ENCODE measurements at places on chromosomes 1 and 21. TPM values are rescaled to one million over a fixed set of nuclear protein-coding genes. Genes with fewer than 3 reads are reported as not detected.

MFSD2A gene
- total RNA-seq = 16.6 TPM

ETV3L gene
- total RNA-seq = not detected

NGF gene
- 0.20 TPM for total RNA-seq

ATP1A2 gene
- not detected for total RNA-seq

PDZK1IP1 gene
- total RNA-seq = not detected

GBP6 gene
- not detected for total RNA-seq

SELL gene
- under 0.01 TPM for total RNA-seq

CRNN gene
- not detected for total RNA-seq

TMEM82 gene
- total RNA-seq = not detected

CCDC27 gene
- not detected for total RNA-seq

IL10 gene
- not detected for total RNA-seq

MUTYH gene
- total RNA-seq = 17.0 TPM

CRABP2 gene
- total RNA-seq = 45.6 TPM

KRTAP13-2 gene
- not detected for total RNA-seq

KCNH1 gene
- not detected for total RNA-seq

CELA3A gene
- not detected for total RNA-seq

C1orf87 gene
- not detected for total RNA-seq

FAAH gene
- total RNA-seq = 1.5 TPM

POU3F1 gene
- under 0.01 TPM for total RNA-seq

NPHS2 gene
- not detected for total RNA-seq

RAB42 gene
- total RNA-seq = 8.5 TPM

AKIRIN1 gene
- total RNA-seq = 49.5 TPM

PIK3C2B gene
- total RNA-seq = 4.0 TPM
